ENCODE measurements at places on chromosomes 7 and 10. TPM values are rescaled to one million over a fixed set of nuclear protein-coding genes. Genes with fewer than 3 reads are reported as not detected.

DNA sequence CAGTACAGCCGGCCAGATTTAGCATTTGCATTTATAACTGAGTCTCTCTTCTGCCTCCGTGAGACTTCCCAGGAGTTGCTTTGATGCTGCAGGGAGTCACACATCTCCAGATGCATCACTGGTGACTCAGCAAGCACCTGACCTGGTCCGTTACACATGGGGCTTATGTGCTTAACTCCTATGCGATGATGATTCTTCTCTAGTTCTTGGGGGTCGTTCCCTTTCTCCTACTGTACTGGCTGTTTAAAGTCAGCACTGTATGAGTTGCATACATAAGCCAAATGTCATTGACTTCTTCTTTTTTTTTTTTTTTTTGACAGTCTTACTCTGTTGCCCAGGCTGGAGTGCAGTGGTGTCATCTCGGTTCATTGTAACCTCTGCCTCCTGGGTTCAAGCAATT is 13.0 kb upstream of the AKR1E2 start:
- H3K36me3 ChIP-seq, result no peaks in the 10 kb centered on the region
- peaks cover 2% of the 10 kb centered on the region for H3K27me3 ChIP-seq
- DNase-seq, result no peak
- no peak overlapping the region for H3K4me3 ChIP-seq

DNA sequence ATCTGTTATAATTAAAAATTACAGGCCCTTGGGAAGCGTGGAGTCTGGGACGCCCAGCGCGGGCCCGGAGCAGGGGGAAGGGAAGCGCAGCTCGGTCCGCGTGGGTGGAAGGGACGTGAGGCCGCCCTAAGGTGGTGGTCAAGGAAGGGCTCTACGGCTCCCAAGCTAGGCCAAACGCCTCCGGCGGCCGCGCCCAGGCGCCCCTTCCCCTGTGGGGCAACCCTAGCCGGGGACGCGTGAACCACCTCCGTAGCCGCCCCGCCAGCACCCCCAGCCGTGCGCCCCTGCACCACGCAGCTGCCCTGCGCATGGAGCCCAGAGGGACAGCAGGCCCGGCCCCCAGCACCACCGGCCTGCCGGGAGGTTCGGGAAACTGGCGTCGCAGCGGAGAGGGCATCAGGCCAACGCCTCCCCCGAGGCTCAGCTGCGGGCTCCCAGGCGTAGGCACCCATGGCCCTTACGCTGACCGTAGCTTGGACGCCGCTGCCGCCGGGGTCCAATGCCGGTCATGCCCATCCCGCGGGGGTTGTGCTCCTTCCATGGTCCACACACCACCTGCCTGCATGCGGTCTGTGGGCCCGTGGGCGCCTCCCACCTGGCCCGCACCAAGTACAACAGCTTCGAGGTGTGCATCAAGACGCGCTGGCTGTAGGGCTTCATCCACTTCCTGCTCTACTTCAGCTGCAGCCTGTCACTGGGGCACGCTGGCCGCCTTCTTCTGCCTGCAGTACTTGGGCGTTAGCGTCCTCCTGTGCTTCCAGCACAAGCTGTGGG is 166.7 kb downstream of the SEPTIN7 start:
- no peak overlapping the region for H3K27ac ChIP-seq
- no peaks in the 10 kb centered on the region for H3K36me3 ChIP-seq
- peaks cover 19% of the 10 kb centered on the region for H3K27me3 ChIP-seq

- H3K27me3 ChIP-seq, result no peaks in the 10 kb centered on the region
- H3K27ac ChIP-seq, result peak overlapping the region; percentile 35
- H3K4me3 ChIP-seq, result no peak overlapping the region
- peaks cover 20% of the 10 kb centered on the region for H3K36me3 ChIP-seq
- H3K4me1 ChIP-seq, result peaks cover 41% of the 10 kb centered on the region
These were observed 666 bp downstream of the TMEM139 start for GRCh38 chr7:143285470-143285778.

DNA sequence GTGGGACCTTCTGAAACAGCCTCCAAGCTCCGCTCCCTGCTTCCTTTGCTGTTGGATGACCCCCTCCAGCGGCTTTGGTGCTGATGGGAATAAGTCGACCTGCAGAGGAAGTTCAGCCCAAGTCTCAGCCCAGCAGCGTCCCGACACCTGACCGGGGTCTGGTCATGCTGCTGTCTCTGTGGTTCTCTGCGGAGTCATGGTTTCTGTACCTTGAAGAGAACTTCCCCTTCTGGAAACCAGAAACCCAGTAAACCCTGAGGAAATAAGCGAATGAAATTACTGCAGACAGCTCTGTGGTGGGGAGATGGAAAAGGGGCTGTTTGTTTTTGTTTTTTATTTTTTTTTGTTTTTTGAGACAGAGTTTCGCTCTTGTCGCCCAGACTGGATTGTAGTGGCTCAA is 18.3 kb upstream of the ZNF12 start:
- no peaks in the 10 kb centered on the region for H3K36me3 ChIP-seq
- peaks cover 3% of the 10 kb centered on the region for H3K27me3 ChIP-seq
- H3K4me1 ChIP-seq, result peaks cover 5% of the 10 kb centered on the region
- H3K27ac ChIP-seq, result no peak overlapping the region

DNA sequence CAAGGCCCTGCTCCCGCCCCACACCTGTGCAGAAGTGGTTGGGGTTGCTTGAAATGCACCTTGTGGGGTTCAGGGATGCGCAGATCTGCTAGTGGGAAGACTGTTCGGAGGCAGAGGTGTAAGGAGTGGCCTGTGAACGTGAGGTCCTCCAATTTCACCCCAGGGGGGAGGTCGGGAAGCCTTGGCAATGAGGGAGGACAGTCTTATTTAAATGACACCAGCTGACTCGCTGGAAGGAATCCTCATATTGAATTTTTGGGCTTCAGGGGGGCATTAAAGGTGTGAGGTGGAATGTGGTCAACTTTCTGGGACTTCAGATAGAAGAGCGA is 218.8 kb upstream of the CELF2 start:
- no peak overlapping the region for H3K4me3 ChIP-seq
- peaks cover 19% of the 10 kb centered on the region for H3K27me3 ChIP-seq
- H3K36me3 ChIP-seq, result no peaks in the 10 kb centered on the region
- no peak for DNase-seq

GPRIN2 gene
- total RNA-seq, result not detected
